ENCODE measurements at places on chromosomes 5 and 9. TPM values are rescaled to one million over a fixed set of nuclear protein-coding genes. Genes with fewer than 3 reads are reported as not detected.

Gene GABRA6
- total RNA-seq = not detected

Gene ANKRD20A1
- total RNA-seq = 0.88 TPM

Gene DMRTA1
- not detected for total RNA-seq

Gene HARS1
- total RNA-seq = 69.0 TPM

Gene AGXT2
- not detected for total RNA-seq

Gene SPATA31C1
- total RNA-seq = not detected

Gene SLC1A3
- 0.86 TPM for total RNA-seq

Gene OSTF1
- total RNA-seq = 102 TPM

Gene FBP2
- total RNA-seq = not detected

Gene DAB2IP
- 0.35 TPM for total RNA-seq

Gene SYK
- total RNA-seq = 0.07 TPM

Gene ATG10
- total RNA-seq = 8.0 TPM

Gene S100Z
- total RNA-seq = 1.1 TPM

Gene SIT1
- 45.4 TPM for total RNA-seq

Gene CDX1
- total RNA-seq = not detected

Gene SET
- total RNA-seq = 771 TPM

Gene DNAH5
- not detected for total RNA-seq

Gene HTR1A
- not detected for total RNA-seq

Gene DAB2
- not detected for total RNA-seq

Gene FAM151B
- 0.36 TPM for total RNA-seq

Gene WNT8A
- not detected for total RNA-seq

Gene ERAP2
- total RNA-seq = 108 TPM

Gene TCERG1
- total RNA-seq = 123 TPM

Gene IFNA21
- total RNA-seq = not detected

Gene EPB41L4B
- 0.24 TPM for total RNA-seq

Gene TBC1D2
- 2.4 TPM for total RNA-seq

Gene GABRA1
- total RNA-seq = not detected

Data from activated naive CD4-positive, alpha-beta T cell treated with anti-CD3 and anti-CD28 coated beads for 36 hours (primary cell).